ENCODE measurements at places on chromosomes 1 and 21.

- no peak for DNase-seq
Observed at GRCh38 chr21:37431243-37431642, 64.7 kb downstream of the DYRK1A start.

DNA sequence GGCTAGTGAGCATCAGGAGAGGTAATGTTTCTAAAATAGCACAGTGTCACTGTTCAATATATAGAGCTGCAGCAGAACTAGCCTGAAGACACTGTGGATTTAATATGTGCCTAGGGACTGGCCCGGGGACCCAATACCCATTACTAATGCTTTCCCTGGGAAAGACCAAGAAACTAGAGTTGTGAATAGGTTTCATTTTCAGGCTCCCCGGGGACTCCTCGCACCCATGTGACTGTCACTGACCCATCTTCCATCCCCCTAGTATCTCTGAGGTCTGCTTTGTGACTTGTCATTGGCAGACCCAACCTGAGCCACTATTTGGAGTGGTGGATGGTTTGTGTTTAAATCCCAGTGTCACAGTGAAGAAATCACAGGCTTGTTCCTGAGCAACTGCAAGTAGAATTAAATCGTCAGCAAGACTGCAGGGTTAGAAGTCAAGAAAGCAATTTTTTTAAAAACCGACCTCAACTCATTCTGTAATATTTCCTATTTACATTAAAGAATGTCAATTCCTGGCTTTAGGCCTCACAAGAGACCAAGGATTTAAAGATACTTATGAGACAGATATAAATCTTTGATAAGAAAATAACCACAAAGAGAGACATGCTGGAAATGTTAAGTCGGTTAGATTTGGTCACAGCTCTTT, 130.0 kb upstream of the TNR start:
- DNase-seq, result no peak

DNA sequence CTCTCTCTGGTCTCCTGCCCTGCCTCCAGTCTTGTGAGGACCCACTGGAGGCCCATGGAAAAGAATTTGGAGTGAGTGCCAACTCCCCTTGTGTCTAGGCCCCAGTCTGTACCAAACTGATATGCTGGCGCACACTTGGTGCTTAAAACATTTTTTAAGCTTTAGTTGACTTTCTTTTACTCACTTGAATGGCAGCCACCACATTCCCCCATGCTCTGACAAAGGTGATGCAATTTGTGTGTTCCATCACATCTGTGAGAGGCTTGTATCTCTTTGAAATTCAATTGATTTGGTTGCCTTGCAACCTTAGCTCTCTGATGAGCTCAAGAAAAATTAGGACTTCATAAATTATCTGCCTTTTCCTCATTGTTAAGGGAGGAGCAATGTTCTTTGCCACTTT, 30.5 kb upstream of the WDTC1 start:
- DNase-seq, result no peak

- DNase-seq, result no peak
Observed at GRCh38 chr1:160710517-160711252, 937 bp downstream of the CD48 start.

- peak; percentile 25 for DNase-seq
Observed at GRCh38 chr1:152965853-152966252, 4.6 kb upstream of the SPRR4 start.

DNA sequence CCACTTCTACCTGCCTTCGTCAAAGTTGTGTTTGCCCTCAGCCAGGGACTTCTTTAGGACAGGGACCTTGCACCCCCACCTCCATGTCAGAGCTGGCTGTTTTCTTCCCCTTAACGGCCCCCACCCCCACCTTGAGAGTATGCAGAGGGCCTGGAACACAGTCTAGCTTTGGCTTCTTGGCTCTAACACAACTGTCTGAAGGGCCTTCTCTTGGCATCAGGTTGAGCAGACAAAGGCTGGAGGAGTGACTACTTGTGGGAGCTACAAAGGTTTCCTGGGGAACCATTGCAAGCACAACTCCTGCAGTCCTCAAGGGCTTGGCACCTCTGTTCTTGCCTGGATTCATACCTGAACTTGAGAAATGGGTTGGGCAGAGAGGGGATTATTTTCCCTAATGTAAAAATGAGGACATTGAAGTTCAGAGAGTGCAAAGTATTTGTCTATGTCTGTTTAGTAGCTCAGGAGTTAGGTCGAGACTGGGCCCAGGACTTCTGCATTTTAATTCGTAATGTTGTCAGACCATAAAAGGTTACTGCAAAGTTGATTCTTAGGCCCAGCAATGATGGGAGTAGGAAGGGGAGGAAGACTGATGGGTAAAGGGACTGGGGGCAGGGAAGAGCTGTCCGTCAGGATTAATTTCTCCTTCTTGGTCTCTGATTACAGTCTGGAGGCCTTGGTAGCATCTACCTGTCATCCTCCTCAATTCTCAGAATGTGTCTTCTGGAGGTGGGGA, 2.6 kb downstream of the CYP4B1 start:
- DNase-seq, result no peak

- DNase-seq, result no peak
Observed at GRCh38 chr1:84959294-84959693, 37.6 kb downstream of the MCOLN2 start.

DNA sequence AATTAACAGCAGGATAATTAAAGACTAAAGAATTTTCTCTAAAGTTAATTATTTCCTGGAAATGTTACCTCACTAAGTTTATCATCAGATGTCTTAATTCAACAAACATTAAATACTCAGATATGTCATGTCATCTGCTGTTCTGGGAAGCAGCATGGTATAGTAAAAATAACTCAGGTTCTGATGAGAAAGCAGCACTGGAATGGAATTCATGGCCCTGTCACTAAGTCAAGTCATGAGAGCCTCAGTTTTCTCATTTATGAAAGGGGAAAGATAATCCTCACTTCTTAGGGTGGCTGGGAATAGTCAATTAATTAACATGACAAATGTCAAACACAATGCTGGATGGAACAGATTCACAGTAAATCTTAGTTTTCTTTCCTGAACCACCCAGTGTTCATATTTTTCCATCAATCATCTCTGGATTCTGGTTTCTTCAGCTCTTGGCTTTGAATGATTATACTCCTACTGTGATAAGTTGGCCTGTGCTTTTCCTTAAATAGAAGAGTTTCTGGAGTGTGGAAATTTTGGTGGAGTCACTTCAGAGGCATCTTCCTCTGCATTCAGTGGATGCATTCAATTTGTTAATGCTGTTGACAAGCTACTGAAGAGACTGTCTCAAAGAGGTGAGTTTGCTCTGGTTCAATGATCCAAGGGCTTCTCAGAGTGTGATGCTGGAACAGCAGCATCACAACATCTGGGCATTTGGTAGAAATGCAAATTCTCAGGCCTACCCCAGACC, 319.4 kb downstream of the KCNH1 start:
- no peak for DNase-seq

GRCh38 chr1:45928486-45929205, 125.2 kb downstream of the MAST2 start:
- no peak for DNase-seq

- DNase-seq, result no peak
Observed at GRCh38 chr1:104402178-104402577, 652.5 kb downstream of the AMY1C start.

- no peak for DNase-seq
Observed at GRCh38 chr1:231264642-231265041, 23.6 kb downstream of the GNPAT start.

- no peak for DNase-seq
Observed at GRCh38 chr1:89631816-89632656, 884 bp upstream of the LRRC8C start.

DNA sequence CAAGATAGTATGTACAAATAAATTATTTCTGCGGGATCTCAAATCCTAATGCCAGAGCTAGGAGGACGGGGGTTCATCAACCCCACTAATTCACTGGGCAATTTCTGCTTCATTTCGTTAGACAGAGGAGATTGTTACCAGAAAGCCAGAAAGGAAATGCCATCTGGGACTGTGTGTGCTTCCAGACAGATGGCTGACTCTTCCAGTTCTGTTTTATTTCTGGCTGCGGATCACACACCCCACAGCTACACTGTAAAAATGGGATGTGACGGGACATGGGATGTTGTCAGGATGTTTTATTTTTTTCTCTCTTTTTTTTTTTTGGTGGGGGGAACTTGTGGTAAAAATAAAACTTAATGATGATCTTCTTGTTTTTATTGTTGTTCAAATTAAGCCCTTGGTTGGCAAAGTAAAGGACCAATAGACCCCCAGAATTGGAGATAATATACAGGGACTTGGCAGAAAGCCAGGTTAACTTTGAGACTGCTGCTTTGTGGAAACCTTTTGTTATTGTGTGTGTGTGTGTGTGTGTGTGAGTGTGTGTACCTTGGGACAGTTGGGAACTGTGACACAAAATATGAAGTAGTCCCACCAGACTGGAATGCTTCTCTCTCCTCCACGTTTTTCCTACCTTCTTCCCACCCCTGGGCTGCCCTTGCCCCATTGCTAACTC, 114.5 kb downstream of the NUF2 start:
- no peak for DNase-seq

GRCh38 chr1:94701796-94702441, 118.2 kb upstream of the SLC44A3 start:
- no peak for DNase-seq

- DNase-seq, result no peak
Observed at GRCh38 chr1:236133802-236134201, 8.5 kb upstream of the GPR137B start.
